ENCODE measurements at places on chromosomes 1 and 21. TPM values are rescaled to one million over a fixed set of nuclear protein-coding genes. Genes with fewer than 3 reads are reported as not detected.

Gene CELA2B
- total RNA-seq: not detected

Gene CA6
- total RNA-seq: not detected

Gene FCN3
- total RNA-seq: 4.7 TPM

Gene CRYAA
- total RNA-seq: not detected

Gene CLCA2
- total RNA-seq: not detected

Gene RPE65
- total RNA-seq: not detected

Gene CD52
- total RNA-seq: 7.8 TPM

Gene OXCT2
- total RNA-seq: not detected

GRCh38 chr1:110040548-110040947 is 6.1 kb downstream of the STRIP1 start:
- DNase-seq: no peak

- no peak for DNase-seq
These were observed 9.2 kb downstream of the PRKAA2 start for GRCh38 chr1:56654126-56654923.

DNA sequence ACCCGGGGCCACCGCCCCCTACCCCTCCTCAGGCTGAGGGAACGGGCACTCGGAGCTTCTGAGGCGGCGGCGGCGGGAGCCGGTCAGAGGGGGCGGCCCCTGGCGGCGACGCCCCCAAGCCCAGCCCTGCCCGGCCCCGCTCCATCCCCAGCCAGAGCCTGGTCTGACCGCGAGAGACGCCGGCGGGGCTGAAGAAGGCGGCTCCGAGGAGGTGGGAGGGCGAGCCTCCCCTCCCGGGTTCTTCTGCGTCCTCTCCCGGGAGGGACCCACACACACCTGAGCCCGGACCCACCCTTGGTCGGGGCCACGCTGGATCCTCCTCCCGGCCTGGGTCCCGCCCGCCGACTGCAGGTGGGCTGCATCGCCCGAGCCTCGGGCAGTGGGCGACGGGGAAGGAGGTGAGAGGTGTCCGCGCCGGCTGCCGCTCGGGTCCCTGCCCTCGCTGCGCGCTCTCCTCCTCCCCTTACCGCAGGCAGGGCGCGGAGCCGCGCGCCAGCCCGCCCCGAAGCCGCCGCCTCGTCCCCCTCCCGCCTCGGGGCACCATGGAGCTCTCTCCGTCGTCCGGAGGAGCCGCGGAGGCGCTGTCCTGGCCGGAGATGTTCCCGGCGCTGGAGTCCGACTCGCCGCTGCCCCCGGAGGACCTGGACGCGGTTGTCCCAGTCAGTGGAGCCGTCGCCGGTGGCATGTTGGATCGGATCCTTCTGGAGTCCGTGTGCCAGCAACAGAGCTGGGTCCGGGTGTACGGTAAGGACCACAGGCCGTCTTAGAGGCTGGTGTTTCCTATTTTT is at the start of gene RASAL2:
TSS of gene RASAL2 (plus strand) at position 154 of the 788 bp plus-strand sequence. CDS start at position 543, 389 bp downstream.
- DNase-seq: peak; percentile 45

DNA sequence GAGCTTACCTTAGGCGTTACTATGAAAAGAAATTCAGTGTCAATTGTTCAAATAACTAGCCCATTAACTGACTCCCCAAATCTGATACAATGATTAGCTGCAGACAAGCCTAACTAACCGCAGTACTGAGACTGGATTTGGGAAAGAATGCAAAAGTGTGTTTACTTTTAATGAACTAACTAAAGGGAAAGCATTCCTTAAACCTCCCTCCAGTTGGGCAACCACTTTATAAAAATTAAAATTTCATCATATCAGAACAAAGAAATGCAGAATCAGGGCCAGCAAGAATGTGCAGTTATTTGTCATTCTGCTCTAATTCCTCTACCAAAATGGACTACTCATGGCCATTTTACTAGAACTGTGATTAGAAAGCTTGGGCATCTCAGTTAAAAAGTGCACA is 11.7 kb upstream of the NR5A2 start:
- no peak for DNase-seq

DNA sequence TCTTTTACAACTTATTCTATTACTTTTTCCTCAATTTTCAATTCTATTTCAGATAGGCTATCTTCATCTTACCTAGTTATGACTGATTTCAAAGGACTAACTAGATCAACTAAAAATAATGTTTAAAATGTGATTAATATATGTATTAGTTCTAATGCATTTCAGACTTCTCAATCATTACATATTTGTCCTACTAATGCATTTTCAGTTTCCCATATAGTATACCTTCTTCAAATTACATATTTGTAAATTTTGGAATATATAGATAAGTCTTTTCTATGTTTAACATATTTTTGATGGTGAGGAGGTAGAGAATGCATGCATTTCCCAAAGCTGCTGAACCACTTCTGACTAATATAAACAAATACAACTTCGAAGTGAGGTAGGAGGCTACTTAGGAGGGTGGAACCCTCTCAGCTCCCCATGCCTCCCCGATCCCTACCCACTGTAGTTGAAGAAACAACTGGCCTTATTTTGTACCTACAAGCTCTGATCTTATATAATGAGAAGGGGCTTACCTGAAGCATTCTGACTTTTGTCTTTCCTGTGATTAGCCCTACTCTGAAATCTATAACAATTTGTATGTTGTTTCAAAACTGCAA is 1.7 kb downstream of the TRMT1L start:
- no peak for DNase-seq

- DNase-seq: no peak
These were observed 277.5 kb upstream of the C1orf174 start for GRCh38 chr1:4177425-4178150.

DNA sequence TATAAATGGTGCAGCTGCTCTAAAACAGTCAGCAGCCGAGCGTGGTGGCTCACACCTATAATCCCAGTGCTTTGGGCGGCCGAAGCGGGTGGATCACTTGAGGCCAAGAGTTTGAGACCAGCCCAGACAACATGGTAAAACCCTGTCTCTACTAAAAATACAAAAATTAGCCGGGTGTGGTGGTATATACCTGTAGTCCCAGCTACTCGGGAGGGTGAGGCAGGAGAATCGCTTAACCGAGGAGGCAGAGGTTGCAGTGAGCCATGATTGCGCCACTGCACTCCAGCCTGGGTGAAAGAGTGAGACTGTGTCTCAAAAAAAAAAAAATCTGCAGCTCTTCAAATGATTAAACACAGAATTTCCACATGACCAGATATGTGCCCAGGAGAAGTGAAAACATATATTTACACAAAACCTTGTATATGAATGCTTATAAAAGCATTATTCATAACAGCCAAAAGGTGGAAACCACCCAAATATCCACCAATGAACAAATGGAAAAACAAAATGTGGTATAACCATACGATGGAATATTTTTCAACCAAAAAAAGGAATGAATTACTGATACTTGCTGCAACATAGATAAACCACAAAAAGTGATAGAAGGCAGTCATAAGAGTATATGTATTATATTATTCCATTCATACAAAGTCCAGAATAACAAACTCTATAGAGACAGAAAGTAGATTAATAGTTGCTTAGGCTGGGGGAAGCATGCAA is 14.1 kb downstream of the EPS15 start:
- no peak for DNase-seq

DNA sequence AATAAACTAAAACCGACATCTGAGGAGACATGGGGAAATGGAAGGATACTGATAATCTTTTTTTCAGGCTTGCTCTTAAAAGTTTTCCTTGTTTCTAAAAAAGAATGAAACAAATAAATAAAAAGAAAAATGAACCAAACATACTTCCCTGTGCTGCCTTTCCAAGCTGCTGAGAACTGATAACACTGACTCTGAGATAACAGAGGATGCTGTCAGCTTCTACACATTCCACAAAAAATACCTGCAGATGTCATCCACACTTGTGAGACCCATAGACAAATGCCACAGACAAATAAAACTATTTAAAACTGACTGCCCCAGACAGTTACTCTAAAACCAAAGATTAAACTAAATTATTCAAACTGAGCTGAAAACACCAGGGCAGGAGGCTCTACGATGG is 12.0 kb upstream of the OR6K3 start:
- DNase-seq: no peak

DNA sequence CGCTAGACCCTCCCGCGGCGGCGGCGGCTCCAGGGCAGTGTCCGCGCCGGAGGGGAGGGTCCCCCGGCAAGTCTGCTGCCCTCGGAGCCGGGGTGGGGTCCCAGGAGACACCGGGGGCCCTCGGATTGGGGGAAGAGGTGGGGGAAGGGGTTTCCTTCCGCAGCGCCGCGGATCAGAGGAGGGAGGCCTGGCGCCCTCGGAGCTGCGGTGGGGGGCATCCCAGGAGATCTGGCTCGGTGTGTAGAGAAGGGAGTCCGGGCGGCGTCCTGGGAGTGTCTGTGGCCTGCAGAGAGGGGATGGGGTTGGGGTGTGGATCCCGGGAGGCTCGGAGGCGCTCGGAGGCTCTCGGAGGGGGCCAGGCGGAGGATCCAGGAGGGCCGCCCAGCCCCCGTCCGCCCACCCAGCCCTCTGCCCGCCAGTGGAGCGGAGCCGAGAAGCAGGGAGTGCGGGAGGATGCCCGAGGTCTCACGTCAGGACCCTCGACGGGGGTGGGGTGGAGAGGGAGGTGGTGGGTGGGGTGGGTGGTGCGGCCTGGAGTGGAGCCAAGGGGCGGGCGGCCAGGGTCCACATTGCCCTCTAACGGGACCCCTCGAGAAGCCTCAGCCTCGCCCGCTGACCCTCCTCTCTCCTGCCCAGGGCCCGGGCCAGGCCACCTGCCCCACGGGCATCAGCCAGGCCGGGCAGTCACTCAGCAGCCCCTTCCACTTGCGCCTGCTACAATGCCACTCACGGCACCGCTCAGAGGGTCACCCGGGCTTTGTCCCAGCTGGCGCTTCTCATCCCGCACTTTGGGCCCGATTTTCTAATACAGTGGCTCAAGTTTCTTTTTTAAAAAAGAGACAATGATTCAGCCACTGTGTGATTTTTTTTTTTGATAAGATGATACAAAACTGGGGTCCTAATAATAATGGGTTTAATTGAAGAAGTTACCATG is 60.2 kb upstream of the ARHGEF16 start:
- no peak for DNase-seq

- DNase-seq: no peak
These were observed 18.2 kb downstream of the KIF1B start for GRCh38 chr1:10228528-10228927.

DNA sequence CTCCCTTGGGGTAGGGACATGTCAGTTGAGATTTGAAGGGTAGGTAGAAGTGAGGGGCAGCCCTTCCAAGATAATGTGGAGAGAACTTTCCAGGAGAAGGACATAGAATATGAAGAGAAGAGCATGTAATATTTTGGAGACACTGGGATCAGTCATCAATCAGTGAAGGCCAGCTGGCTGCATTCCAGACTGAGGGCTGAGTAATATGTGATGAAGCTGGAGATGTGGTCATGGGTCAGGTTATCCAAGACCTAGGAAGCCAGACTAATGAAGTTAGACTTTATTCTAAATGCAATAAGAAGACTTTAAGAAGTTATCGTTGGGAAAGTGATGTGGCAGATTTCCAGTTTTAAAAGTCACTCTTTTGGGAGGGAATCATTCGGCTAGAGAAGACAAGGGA is 262.0 kb downstream of the HMCN1 start:
- no peak for DNase-seq

DNA sequence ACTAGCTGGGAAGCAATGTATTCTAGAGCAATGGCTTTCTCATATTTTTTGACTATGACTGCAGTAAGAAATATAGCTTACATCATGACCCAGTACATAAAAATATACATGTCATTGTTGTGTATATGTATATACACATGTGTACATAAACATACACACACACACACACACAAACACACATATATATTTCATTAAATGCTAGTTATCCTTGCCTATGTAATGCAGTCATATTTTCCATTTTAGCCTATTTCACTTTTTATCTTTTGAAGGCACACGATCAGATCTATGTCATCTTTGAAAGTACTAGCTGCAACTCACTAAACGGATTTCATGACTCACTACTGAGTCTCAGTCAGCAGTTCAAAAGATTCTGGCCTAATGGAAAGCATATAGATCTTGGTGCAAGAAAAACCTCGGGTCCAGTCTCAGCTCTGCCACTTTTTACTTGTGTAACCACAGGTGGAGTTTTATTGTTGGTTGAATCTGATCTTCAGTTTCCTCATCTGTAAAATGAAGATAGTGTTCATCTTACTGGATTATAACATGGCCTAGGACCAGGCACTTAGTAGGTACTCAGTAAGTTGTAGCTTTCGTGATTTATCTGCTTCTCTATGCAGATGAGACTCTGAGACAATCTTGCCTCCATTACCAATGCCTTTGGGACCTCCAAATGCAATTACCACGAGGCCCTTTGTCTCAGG is 325.6 kb downstream of the RRAGC start:
- DNase-seq: no peak
